ENCODE measurements at places on chromosomes 2 and 18.

GRCh38 chr2:173462892-173463840 lies 108.5 kb downstream of the CDCA7 start:
- no peak for DNase-seq

- no peak for DNase-seq
Measured at GRCh38 chr18:61475931-61476330, 142.7 kb downstream of the CDH20 start.

- no peak for DNase-seq
Measured at GRCh38 chr2:203900253-203900652, 32.7 kb downstream of the CTLA4 start.

- no peak for DNase-seq
Measured at GRCh38 chr2:23434721-23435121, 49.7 kb downstream of the KLHL29 start.

DNA sequence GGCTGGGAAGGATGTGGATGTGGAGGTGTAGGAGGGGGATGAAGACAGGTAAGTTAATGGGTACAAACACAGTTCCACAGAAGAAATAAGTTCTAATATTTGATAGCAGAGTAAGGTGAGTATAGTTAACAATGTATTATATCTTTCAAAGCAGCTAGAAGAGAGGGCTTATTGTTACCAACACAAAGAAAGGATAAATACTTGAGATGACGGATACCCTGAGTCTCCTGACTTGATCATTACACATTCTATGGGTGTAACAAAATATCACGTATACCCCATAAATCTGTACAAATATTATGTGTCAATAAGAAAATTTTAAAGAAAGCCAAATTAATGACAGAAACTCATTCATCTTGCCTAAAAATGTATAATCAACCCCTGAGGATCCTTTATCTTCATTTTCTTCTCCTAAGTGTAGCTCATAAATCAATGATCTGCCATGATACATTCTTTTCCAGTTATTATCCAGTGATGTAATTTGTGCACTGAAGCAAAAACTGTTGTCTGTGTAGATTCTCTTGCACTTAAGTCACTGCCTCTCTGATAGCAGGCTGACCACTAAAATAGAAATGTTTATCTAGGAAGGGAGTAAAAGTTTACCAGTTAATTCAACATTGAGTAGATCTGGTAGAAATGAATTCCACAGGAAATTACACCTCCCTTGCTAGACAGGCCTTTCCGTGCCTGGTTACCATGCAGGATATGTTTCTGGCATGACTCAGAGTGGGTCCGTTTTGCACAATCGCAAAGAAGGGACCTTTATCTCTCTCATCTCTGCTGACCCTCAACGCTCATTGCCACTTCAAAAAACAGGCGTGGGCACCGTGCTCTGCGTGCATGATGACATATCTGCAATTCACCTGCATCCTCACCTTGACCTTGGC lies 249.7 kb upstream of the NCKAP5 start:
- no peak for DNase-seq

DNA sequence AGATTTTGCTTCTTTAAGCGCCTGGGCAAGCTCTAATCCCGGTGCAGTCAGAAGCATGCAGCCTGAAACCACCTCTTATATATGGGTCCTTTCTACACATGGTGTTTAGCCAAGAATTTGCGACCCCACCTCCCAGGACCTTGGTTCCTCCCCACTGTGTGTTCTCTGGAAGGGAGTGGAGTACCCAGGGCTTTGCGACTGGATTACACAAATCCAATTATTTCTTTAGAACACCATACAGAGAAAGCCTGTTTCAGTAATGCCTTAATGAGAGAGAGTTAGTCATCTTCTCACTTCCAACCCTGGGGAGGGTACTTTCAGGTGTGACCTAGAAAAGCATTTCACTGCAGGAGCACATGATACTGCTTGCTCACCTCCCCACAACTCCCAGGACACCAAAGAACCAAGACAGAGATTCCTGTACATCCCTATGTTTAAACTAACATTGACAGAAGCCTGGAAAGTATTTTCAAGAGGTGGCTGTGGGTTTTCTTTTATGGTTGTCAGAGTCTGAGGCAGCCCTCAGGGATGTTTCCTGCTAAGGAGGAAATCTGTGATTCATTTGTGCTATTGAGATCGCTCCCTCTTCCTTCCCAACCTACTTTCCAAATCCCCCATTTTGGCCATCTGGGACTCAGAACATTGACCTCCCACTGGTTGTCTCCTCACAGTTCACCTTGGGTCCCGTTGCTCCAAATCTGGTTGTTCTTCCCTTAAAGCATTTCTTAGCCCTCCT lies at the start of gene CAPN14:
Gene CAPN14 (minus strand): TSS at position 51 of the 736 bp plus-strand sequence. CDS start 12,068 bp downstream, outside the sequence.
- no peak for DNase-seq

- no peak for DNase-seq
Measured at GRCh38 chr18:31058897-31059296, 16.4 kb upstream of the DSC3 start.

DNA sequence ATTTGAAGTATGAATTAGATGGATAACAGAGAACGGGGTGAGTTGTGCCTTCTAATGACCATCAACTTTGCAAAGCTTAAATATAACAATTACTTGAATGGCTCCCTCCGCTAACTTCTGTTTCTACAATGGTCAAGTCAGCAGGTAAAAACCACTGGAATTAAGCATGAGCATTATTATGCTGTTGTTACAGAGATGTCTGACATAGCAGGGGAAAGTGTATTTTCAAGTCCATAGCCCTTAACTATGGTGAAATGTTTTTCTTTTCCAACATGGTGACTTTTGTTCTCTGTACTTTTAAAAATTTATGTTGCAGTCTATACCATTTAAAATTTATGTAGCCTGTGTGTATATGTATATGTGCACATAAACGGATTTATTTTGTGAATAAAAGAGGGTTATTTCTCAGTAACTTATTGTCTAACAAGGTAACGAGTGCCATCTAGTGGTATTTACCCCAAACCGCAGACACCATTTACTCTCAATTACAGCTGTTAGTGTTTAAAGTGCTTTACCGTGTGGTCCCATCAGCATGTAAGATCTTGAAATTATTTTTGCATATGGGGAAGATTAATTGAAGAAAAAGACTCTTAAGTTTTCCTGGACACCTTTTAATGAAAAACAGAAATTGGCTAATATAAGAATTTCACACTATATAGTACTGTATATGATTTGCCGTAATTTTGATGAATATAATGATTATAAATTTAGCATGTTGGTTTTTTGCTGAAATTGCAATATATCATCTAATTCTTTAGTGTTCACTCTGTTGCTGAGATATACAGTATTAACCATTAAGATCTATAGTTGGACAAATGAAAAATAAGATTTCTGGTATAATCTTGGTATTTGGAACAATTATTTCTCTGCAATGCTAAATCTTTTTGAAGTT lies 78.2 kb downstream of the UBE2E3 start:
- peak; percentile 11 for DNase-seq

- no peak for DNase-seq
Measured at GRCh38 chr2:45872211-45872610, 220.7 kb downstream of the PRKCE start.

DNA sequence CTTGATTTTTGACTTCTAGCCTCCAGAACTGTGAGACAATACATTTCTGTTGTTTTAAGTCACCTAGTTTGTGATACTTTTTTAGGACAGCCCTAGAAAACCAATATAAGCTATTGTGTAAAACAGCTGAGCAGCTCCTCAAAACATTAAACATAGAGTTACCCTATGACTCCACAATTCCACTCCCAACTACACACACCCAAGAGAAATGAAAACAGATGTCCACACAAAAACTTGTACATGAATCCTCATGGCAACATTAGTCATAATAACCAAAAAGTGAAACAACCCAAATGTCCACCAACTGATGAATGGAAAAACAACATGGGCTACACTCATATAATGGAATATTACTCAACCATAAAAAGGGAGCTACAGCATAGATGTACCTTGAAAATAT lies 32.6 kb downstream of the TNS1 start:
- no peak for DNase-seq

GRCh38 chr2:237290261-237290660 lies 123.7 kb downstream of the COL6A3 start:
- no peak for DNase-seq

DNA sequence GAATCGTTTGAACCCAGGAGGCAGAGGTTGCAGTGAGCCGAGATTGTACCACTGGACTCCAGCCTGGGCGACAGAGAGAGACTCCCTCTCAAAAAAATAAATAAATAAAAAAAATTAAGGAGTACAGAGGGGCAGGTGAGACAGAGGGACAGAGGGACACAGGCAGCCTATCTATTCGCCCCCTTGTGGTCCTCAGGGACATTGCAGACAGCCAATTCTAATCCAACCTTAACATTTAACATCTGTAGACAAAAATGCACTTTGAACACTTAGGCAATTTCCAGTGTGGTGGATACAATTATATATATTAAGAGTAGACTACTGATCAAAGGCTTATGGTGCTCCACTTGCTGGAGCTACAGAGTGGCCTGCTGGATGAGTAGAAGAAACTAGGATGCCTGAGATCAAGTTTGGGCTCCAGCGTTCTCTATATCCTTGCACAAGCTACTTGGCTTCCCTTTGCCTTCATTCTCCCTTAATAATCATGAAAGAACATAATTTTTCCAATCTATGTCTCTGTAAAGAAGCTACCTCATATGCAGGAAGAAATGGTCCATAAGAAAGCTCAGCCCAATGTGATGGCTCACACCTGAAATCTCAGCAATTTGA lies 8.2 kb upstream of the SMARCAL1 start:
- no peak for DNase-seq

GRCh38 chr2:98781822-98782221 lies 50.9 kb upstream of the MGAT4A start:
- DNase-seq: no peak

DNA sequence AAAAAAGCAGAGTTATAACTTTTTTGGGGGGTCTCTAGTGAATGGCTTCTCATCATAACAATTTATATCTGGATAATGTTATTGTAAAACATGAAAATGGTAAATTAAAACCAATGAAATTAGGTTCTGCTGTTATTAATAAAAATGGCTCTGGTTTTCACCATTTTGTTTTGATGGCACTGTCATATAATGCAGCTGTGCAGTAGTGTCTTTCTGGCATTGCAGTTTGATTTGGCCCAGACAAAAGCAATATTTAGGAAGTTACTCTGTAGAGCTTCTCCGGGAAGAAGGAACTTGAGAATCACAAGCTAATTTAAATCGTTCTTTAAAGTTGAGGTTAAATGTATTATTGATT lies 15.1 kb upstream of the NT5C1B start:
- DNase-seq: no peak

DNA sequence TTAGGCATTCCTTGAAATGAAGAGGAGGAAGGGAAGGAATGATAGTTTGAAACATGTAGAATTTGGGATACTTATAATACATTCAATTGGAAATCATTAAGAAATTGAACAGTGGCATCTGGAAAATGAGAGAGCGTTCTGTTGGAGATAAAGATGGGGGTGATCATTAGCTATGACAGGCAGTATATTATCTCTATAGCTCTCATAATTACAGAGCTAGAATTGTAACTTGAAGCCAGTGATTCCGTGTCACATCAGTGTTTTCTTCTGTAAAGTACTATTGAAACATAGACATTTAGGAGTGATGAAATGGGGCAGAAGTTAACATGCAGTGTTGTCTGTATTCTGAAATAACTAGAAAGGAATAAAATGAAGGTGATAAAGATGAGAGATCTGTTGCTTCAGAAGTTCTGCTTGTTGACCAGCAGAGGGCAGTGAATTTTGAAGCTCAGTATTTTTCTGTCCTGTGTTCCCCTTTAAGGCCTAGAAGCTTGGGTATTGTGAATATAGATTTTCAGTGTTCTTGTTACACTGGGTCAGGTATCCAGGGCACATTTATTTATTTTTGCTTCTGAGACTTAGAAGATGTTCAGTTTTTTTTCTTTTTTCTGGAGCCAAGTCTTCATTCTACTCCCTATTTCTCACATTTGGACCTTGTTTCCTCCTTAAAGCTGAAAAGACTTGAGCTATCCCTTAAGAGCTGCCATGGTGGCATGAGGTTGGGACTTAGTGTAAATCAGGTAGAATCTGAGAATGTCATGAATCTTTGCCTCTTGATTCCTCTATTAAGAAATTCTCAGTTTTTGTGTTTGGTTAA lies 157.4 kb downstream of the TAF4B start:
- peak; percentile 53 for DNase-seq

DNA sequence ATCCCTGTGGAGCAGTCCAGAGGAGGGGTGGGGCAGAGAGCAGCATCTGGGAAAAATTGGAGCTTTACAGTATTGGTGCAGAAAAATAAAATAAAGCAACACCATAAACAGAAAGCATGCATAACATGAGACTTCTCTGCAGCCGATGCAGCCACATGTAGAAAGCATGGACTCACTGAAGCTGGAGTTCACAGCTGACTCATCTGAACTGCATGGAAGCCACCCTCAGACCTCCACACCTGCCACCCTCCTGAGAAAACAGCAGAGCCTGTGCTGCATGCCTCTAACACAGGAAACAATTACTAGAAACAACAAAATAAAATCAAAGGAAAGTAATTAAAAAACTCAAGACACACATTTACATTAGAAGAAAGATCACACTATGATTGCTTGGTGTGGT lies 169.4 kb upstream of the ALKAL2 start:
- DNase-seq: no peak

DNA sequence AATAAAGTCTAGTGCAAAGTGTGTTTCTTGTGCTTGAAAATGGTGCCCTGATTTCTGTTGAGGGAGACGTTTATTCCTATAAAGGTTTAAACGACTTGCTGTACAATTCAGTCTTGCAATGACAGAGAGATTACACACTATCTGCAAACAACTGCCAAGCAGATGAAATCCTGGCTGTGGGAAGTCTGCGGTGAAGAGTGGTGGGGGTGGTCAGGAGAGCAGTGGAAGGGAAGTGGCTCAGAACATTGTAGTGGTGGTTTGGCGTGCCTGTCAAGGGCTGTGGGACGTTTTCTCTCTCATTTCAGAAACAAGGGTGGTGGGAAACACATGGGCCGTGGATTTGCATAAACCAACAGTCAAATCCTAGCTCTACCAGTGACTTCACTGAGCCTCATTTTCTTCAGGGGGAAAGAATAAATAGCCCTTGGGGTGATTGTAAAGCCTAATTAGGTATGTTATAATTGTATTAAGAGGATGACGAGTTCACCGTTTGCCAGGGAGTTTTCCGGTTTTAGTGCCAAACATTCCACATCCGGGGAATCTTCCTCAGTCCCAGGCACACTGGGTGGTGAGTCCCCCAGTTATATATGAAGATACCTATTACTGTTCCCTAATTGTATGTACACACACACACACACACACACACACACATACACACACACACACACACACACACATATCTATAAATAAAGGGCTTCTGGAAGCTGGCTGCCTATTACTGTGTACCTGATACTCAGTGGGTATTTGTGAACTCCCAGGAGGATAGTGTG lies 115.0 kb downstream of the SPTBN1 start:
- no peak for DNase-seq

Measured in NCI-H2171 treated with DMSO at 0.1 percent for 48 hours (cell line).